ENCODE measurements at places on chromosomes 16 and 17.

- no peak for DNase-seq
Observed at GRCh38 chr16:65702707-65703402, 581.0 kb upstream of the CDH11 start.

DNA sequence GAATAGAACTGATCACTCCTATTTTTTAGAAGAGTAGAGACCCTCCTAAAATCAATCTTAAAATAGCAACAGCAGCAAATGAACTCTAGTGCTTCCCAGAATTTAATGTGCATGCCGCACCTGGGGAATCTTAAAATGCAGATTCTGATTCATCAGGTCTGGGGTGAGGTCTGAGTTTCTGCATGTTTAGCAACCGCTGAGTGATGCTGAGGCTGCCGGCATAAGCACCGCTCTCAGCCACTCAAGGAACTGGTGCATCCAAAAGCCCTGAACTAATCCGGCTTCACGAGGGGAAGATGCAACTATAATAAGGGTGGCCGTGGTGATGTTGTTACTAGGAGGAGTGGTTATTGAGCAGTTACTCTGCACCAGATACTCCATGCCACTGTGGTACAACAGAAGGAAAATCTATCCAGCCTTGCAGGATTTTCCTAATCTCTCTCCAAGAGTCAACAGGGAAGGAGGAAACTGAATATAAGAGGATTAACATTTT is 19.7 kb downstream of the SDK2 start:
- DNase-seq: no peak

GRCh38 chr16:67378642-67379041 is 14.7 kb downstream of the TPPP3 start:
- DNase-seq: no peak

DNA sequence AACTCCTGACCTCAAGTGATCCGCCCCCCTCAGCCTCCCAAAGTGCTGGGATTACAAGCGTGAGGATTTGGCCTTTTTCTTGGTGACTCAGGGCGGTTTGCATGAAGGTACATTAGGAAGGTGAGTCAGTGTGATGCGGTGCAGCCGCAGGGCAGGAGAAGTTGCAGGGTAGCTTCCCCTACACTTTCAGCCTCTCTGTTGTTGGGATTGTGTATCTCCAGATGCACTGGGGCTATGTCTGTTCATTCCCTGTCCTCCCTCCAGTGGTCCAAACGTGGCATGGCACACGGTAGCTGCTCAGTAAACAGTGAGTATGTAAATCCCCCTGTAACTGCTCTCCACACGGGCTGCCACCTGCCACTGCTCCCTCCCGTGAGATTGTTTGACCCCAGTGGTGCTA is 109.1 kb upstream of the CDC42EP4 start:
- peak; percentile 54 for DNase-seq

DNA sequence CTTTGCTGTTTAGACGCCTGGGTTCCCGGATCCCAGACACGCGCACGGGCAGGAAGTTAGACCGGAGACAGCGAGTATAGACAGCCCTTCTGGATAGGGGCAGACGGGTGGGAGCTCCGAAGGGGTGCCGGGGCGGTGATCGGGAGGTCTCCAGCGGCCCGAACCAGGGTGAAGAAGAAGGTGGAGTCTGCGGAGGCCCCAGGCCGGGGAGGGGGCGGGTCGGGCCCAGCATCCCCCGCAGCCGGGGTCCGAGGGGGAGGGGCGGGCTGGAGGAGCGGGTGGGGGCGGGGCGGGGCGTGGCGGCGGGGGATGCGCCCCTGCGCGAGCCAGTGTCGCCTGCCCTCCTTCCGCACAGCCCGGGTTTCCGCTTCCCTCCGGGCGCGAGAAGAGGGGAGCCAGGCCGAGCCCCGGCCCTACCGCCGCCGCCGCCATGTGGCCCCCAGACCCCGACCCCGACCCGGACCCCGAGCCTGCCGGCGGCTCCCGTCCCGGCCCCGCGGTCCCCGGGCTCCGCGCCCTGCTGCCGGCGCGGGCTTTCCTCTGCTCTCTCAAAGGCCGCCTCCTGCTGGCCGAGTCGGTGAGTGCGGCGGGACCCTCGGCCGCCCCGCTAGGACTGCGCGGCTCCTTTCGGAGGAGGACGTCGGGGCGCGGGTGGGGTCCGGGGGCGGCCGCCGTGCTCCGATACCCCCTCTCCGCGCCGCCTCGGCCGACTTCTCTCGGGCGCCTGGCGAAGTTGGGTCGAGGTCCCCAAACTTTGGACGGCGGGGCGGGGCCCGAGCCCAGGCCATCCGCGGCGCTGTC is at the start of gene CMTM3:
TSS of gene CMTM3 (plus strand) at position 329 of the 801 bp plus-strand sequence. CDS start at position 431, 102 bp downstream.
- DNase-seq: peak; percentile 89

GRCh38 chr17:65572581-65573281 is 11.3 kb upstream of the AXIN2 start:
- DNase-seq: peak; percentile 82

- DNase-seq: peak; percentile 60
Observed at GRCh38 chr17:9875441-9875840, 29.6 kb downstream of the RCVRN start.

- DNase-seq: no peak
Observed at GRCh38 chr17:42409523-42410318, 13.3 kb downstream of the CAVIN1 start.

DNA sequence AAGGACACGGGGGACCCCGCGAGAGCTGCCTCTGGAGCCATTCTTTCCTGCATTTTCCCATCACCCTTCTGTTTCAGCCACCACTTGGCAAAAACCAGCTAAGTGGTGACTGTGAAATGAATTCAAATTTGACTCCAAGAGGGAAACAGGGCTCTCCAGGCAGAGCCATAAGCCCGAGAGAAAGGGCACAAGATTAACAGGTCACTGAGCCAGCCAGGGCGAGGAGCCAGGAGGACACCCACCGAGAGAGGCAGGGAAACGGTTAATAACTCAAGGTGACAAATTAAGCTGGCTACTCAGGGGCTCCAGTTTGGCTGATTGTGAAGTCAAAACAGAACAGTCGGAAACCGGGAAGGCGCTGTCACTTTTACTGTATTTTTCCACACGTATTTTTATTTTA is 67.8 kb upstream of the SOX9 start:
- DNase-seq: no peak
